ENCODE measurements at places on chromosomes 7 and 10. TPM values are rescaled to one million over a fixed set of nuclear protein-coding genes. Genes with fewer than 3 reads are reported as not detected.

GRCh38 chr7:79293655-79294142 is 159.8 kb downstream of the MAGI2 start:
- no peak for DNase-seq
- no peaks in the 10 kb centered on the region for H3K27me3 ChIP-seq
- H3K36me3 ChIP-seq = no peaks in the 10 kb centered on the region
- H3K4me1 ChIP-seq = peaks cover 5% of the 10 kb centered on the region
- no peak overlapping the region for H3K4me3 ChIP-seq
- no peak overlapping the region for H3K27ac ChIP-seq

Gene FAM107B
- 87.4 TPM for total RNA-seq

Gene CFAP43
- total RNA-seq = 4.7 TPM

DNA sequence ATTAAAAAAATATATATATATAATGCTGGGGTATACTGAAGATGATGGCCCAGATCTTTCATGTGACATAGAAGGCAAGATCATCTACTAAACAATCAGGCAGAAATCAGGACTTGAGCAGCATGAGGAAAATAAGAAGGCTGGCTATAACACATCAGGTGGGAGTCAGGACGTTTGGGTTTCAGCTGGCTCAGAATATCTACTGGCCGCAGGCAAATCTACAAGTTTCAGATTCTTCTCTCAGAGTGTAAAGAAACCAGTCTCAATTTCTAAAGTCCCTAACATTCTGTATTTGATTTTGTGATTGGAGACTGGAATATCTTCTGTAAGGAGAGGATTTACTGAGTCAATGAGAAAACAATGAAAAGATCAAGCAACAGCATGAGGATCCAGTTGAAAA is 37.7 kb upstream of the FAM3C start:
- no peak overlapping the region for H3K4me3 ChIP-seq
- no peak overlapping the region for H3K27ac ChIP-seq
- no peak for DNase-seq
- peaks cover 2% of the 10 kb centered on the region for H3K36me3 ChIP-seq

Gene SPACDR
- total RNA-seq = 0.67 TPM

- no peaks in the 10 kb centered on the region for H3K36me3 ChIP-seq
- no peak for DNase-seq
- H3K27ac ChIP-seq = no peak overlapping the region
- no peak overlapping the region for H3K4me3 ChIP-seq
- peaks cover 4% of the 10 kb centered on the region for H3K27me3 ChIP-seq
These were observed 45.8 kb downstream of the DGKI start for GRCh38 chr7:137801003-137801402.

Gene FAM24B
- not detected for total RNA-seq

Gene PON3
- total RNA-seq = not detected

- peaks cover 15% of the 10 kb centered on the region for H3K27me3 ChIP-seq
- H3K36me3 ChIP-seq = no peaks in the 10 kb centered on the region
- no peak for DNase-seq
- no peak overlapping the region for H3K27ac ChIP-seq
- no peak overlapping the region for H3K4me3 ChIP-seq
These were observed 303.6 kb upstream of the PITRM1 start for GRCh38 chr10:3476186-3476585.

DNA sequence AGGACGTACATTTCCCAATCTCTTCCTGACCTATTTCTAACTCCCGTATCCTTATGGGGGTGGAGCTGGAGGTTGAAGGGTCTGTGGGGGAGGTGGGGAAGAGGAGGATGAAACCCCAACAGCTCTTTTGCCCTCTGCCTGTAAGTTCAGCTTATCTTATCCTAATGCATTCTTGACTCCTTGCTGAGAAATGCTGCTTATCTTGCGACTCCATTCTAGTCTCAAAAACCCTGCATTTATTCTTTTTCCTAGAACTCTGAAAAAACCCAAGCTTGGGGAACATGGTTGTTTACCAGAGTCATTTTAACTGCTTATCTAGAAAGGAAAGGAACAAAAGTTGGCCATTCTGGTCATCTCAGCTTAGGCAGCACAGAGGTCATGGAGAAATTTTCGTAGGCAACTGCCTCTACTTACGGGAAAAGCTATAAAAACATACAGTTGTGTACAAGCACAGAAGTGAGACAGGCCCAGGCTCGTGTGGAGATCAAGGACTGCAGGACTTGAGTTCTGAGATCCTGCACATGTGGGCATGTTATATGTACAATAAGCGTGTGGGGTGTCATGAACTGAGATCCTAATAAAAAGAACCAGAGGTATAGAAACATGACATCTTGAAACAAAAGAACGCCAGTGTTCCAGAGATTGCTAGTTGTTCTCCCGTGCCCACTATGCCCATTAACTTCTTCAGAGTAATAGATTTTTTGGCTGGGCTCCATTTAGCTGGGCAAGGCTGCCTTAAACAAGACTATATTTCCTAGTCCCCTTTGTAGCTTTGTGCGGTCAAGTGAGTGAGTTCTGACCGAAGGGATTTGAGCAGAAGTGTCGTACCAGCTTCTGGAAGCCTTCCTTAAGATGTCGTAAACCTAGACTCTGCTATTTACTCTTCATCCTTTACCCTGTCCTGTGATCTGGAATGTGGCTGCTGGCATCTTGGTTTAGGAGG is 9.6 kb downstream of the INMT start:
- H3K27me3 ChIP-seq = no peaks in the 10 kb centered on the region
- H3K4me3 ChIP-seq = no peak overlapping the region
- H3K36me3 ChIP-seq = no peaks in the 10 kb centered on the region
- H3K4me1 ChIP-seq = peaks cover 4% of the 10 kb centered on the region
- H3K27ac ChIP-seq = no peak overlapping the region

GRCh38 chr7:8831376-8831775 is 398.0 kb downstream of the NXPH1 start:
- H3K36me3 ChIP-seq = no peaks in the 10 kb centered on the region
- H3K27me3 ChIP-seq = no peaks in the 10 kb centered on the region
- DNase-seq = no peak
- no peaks in the 10 kb centered on the region for H3K4me1 ChIP-seq
- H3K27ac ChIP-seq = no peak overlapping the region

- no peaks in the 10 kb centered on the region for H3K4me1 ChIP-seq
- H3K4me3 ChIP-seq = no peak overlapping the region
- H3K27ac ChIP-seq = no peak overlapping the region
- H3K27me3 ChIP-seq = no peaks in the 10 kb centered on the region
These were observed 10.2 kb downstream of the AKR1C4 start for GRCh38 chr10:5206799-5207198.

Gene SLC26A5
- total RNA-seq = not detected

DNA sequence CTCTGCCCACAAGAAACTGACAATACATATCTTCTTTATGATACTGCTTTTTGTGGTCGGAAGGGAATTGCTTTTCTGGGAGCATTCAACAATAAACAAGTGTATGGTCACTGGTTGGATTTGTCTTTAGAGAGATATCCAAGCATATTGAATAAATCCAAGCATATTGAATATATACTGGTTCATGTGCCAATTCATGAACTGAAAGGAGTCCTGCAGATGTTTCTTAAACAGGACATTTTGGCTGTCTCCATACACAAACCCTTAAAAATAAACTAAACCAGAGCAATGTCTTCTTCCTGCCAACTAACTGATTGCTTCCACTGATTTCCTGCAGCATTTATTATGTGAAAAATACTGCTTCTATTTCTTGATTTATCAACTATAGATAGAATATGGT is 173.9 kb downstream of the FOXP2 start:
- no peak for DNase-seq
- H3K27me3 ChIP-seq = no peaks in the 10 kb centered on the region
- H3K27ac ChIP-seq = no peak overlapping the region
- H3K4me3 ChIP-seq = no peak overlapping the region
- peaks cover 2% of the 10 kb centered on the region for H3K4me1 ChIP-seq

DNA sequence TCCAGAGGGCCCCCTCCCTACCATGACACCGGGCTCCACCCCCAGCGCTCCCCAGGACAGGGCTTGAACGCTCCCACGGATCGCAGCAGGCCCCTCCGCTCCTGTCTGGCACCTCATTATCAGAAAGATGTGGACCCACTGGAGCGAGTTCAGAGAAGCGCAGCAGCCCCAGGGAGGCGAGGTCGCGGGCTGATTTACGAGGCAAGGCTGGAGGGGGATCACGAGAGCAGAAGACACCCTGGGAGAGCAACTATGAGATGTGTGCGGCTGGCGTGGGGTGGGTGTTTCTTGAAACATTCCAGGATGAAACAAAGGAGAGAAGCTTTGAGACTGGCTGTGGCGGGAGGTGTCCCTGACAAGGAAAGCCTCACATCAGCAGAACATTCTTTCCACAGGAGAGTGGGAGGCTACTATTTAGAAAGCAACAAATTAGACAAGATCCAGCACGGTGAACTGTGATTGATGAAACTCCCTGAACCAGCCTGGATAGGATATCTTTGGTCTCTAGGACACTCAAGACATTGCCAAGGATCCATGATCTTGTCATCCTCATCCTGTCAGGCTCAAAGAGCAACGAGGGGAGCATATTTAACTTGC is 66.0 kb downstream of the JCAD start:
- no peaks in the 10 kb centered on the region for H3K36me3 ChIP-seq
- H3K4me3 ChIP-seq = no peak overlapping the region
- H3K27ac ChIP-seq = peak overlapping the region; percentile 74
- H3K27me3 ChIP-seq = peaks cover 13% of the 10 kb centered on the region

GRCh38 chr7:33459340-33459751 is 330.0 kb downstream of the BBS9 start:
- H3K27me3 ChIP-seq = no peaks in the 10 kb centered on the region
- H3K4me1 ChIP-seq = peaks cover 5% of the 10 kb centered on the region
- no peak overlapping the region for H3K27ac ChIP-seq
- no peak overlapping the region for H3K4me3 ChIP-seq
- H3K36me3 ChIP-seq = no peaks in the 10 kb centered on the region
- DNase-seq = no peak

GRCh38 chr7:116209561-116210070 is 723 bp upstream of the TES start:
- no peaks in the 10 kb centered on the region for H3K36me3 ChIP-seq
- H3K4me3 ChIP-seq = peak overlapping the region; percentile 60
- H3K27me3 ChIP-seq = peaks cover 4% of the 10 kb centered on the region
- peaks cover 16% of the 10 kb centered on the region for H3K4me1 ChIP-seq

GRCh38 chr7:74289659-74290552 is 699 bp downstream of the CLIP2 start:
- no peak overlapping the region for H3K27ac ChIP-seq
- no peak for DNase-seq
- H3K4me3 ChIP-seq = peak overlapping the region; percentile 71
- no peaks in the 10 kb centered on the region for H3K36me3 ChIP-seq

Gene VPS37D
- 15.6 TPM for total RNA-seq

DNA sequence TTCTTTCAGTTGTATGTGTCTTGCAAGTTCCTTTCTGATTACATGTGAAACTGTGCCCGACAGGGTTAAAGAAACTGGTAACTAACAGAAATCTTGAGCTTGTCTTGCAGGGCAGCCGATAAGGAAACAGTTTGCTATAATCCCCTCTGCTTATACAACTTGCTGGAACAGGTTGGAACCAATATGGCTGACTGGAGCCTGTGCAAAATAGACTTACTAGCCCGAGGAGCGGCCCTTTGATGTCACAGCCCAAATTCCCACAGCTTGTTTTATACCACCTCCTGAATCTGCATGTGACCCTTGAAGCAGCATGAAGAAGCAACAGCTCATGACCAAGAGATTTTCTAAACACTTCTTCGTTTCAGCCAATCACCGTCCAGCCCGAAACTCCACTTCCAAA is 3.3 kb upstream of the YKT6 start:
- H3K4me3 ChIP-seq = no peak overlapping the region
- H3K27me3 ChIP-seq = peaks cover 13% of the 10 kb centered on the region

DNA sequence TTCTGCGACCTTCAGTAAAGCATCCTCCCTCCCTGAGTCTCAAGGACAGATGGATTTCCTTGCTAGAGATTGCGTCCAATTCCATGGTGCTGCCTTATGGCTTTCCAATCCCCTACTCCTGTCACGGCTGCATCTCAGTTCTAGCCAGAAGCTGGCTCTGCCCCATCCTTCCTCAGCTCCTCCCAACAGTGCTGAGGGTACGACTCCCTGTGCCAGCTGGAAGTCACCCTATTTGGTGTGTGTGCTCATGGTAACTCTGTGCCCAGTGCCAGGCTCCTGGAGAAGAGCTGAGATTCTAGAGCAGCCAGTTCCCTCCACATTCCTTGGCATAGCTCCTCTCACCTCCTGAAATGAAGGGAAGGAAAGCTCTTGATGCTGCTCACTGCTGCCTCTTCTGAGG is 185.0 kb upstream of the PODXL start:
- H3K4me1 ChIP-seq = no peaks in the 10 kb centered on the region
- no peaks in the 10 kb centered on the region for H3K36me3 ChIP-seq
- H3K27ac ChIP-seq = no peak overlapping the region
- no peak for DNase-seq

DNA sequence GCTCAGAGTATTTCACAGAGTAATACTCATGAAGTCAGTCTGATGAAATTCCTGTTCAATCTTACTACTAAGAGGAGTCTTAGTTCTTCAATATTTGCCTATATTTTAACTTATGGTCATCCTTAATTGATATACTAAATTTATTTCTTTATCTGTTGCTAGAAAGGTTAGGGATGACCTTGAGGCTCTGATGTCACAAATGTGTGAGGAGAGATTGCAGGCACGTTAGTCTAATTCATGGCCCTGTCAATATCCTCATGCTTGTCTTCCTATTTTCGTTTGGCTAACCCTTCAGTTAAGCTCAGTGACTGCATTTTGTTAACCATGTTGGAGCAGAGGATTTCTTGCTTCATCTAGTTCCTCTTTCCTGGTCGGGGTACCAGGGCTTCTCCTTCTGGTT is 704.7 kb upstream of the COBL start:
- H3K4me1 ChIP-seq = peaks cover 2% of the 10 kb centered on the region
- H3K27ac ChIP-seq = no peak overlapping the region
- no peaks in the 10 kb centered on the region for H3K27me3 ChIP-seq
- no peak for DNase-seq
- H3K4me3 ChIP-seq = no peak overlapping the region
- H3K36me3 ChIP-seq = no peaks in the 10 kb centered on the region

- peaks cover 3% of the 10 kb centered on the region for H3K27me3 ChIP-seq
- no peak overlapping the region for H3K4me3 ChIP-seq
- H3K27ac ChIP-seq = no peak overlapping the region
These were observed 61.7 kb downstream of the SH2D4B start for GRCh38 chr10:80599424-80599847.

DNA sequence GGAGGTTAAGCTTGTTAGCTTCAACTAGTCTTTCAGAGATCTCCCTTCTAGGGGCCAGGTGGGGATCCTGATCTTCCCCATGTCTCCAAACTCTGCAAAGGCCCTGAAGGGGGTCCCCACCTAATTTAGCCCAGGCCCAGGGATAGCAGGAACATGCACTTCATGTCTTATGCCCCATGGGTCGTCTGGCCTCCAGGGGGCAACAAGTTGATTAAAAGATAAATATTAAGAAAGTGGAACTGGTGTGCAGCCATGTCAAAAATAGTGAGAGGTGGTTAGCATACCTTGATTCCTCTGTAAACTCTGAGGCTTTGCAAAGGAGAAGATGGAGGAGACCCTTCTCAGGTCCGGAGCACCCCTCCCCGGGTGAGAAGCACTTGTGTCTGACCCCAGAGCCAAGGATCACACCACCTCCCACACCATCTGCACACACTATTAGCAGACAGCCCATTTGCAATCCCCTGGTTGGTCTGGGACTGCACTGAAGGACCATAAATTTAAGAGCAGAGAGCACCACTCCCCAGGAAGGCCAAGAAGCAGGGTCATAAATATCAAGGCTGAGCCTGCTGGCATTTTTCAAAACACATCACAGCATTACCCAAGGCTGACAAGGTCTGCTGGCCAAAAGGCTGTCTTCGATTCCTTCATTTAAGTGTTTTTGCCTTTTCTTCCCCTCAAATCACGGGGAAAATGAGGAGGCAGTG is 44.2 kb upstream of the LRRC18 start:
- DNase-seq = no peak
- H3K4me1 ChIP-seq = no peaks in the 10 kb centered on the region
- H3K27me3 ChIP-seq = peaks cover 12% of the 10 kb centered on the region
- H3K4me3 ChIP-seq = no peak overlapping the region

Measured in progenitor cell of endocrine pancreas (in vitro differentiated cells).